Ureter (tissue), 1 donor: ENCODE measurements at places on chromosomes 13 and 19.
A peak's percentile ranks its signal among the peaks of the same experiment; 100 is the strongest.

DNA sequence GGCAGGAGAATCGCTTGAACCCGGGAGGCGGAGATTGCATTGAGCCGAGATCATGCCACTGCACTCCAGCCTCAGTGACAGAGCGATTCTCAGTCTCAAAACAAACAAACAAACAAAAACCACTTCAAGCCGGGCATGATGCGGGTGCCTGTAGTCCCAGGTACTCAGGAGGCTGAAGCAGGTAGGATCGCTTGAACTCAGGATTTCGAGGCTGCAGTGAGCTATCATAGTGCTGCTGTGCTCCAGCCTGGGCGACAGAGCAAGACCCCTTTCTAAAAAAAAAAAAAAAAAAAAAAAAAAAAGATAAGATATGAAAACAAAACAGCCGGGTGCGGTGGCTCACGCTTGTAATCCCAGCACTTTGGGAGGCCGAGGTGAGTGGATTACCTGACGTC, 12.9 kb downstream of the PPP1R14A start:
- DNase-seq, result no peak

DNA sequence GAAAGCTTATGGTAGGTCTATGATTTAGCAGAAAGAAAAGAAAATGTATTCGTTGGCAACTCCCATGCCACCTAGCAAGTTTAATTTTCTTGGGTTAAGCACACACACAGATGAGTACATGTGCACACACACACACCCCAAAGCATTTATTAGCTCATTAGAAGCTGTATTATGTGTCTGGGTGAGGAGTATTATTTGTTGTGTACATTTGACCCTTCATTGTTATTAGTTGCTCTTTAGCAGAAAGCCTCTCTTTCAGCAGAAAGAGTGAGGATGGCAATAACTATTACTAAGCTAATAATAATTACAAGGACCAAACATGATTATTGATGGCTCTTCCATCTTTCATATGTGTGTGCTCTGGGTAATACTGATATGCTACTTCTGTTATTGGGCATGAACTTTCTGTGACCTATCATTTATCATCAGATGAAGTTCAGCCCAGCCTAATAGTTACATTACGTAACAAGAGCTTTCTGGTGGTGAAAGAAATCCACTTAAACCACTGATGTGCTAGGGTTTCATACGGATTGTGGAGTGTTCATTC, 177.4 kb upstream of the OBI1 start:
- no peak for DNase-seq

- DNase-seq, result no peak
These were observed 829 bp upstream of the ATCAY start for GRCh38 chr19:3879656-3880055.

- DNase-seq, result peak; percentile 40
These were observed 41.8 kb upstream of the GRTP1 start for GRCh38 chr13:113405481-113406300.

- no peak for DNase-seq
These were observed 1237.6 kb downstream of the EFNB2 start for GRCh38 chr13:105297839-105298238.

- peak; percentile 85 for DNase-seq
These were observed 5.3 kb downstream of the DHPS start for GRCh38 chr19:12676384-12676792.

DNA sequence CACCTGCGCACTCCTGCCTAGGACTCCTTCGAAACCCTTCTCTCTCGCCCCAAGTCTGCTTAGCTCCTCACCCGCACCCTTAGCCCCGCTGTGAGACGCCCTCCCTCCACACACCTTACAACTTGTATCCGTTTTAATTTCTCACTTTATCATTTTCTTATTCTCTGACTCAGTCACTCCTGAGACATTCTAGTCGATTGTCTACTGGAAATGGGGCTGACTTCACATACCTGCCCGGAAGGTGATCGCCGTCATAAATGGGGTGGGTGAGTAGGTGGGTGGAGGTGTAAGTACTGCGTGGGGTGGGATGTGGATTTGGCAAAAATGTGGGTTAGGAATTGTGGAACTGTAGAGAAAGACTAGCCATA, 714 bp downstream of the NDFIP2 start:
- DNase-seq, result no peak

- DNase-seq, result no peak
These were observed 1124.9 kb downstream of the DIAPH3 start for GRCh38 chr13:59038824-59039223.

- peak; percentile 39 for DNase-seq
These were observed 58.3 kb upstream of the CLDN10 start for GRCh38 chr13:95494082-95494681.
